Kidney epithelial cell (primary cell): ENCODE measurements at places on chromosomes 12 and 14. TPM values are rescaled to one million over a fixed set of nuclear protein-coding genes. Genes with fewer than 3 reads are reported as not detected.

GRCh38 chr12:28882444-28882843, 266.6 kb upstream of the FAR2 start:
- DNase-seq = no peak

GRCh38 chr14:53209370-53209769, 56.2 kb upstream of the DDHD1 start:
- DNase-seq = no peak

GRCh38 chr12:82326905-82327503, 31.2 kb downstream of the CCDC59 start:
- peak; percentile 7 for DNase-seq

DNA sequence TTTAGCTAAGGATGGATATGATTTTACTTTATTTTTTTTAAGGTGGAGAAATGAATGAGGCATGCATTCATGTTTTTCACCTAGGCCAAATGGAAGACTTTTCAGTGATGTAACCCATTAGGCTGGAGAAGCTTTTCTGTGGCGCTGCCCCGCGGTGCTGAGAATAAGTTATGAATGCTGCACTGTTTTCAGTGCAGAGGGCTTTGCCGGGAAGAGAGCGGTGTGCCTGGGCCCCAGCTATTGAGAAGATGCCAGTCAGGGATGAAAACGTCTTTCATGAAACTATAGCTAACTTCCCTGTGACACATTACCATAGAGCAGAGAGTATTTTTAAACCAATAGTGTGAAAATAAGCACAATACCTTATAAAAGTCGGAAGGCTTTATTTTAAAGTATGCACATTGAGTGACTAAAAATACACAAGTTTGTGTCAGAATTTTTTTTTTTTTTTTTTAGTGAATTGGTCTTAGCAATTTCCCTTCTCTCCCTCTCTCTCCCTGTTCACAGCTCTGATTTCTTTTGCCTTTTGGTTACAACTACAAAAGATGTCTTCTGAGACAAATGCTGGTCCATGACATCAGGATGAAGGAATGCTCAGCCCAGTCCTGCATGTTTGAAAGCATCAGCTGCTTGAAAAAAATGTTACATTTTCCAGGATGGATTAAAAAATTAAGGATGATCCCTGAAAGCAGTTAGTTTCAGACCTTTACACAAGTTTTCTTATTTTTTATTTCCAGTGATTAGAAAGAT, 48.3 kb downstream of the NPAS3 start:
- peak; percentile 5 for DNase-seq

- DNase-seq = no peak
Measured at GRCh38 chr14:100665511-100666032, 61.1 kb upstream of the DLK1 start.

DNA sequence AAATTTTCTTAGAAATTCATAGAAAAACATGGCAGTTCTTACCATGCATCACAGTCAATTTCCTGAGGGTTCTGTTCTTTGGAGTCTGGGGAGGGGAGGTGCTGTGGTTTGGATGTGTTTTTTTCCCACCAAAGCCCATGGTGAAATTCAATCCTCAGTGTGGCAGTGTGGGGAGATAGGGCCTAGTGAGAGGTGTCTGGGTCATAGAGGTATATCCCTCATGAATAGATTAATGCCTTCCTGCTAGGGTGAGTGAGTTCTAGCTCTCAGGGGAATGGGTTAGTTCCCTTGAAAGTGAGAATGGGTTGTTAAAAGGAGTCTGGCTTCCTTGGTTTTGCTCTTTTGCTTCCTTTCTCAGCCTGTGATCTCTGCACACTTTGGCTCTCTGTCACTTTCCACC, 277.8 kb downstream of the APAF1 start:
- no peak for DNase-seq

GRCh38 chr14:55715889-55716288, 135.9 kb downstream of the KTN1 start:
- DNase-seq = no peak

- no peak for DNase-seq
Measured at GRCh38 chr12:68477261-68477772, 133.4 kb upstream of the RAP1B start.

DNA sequence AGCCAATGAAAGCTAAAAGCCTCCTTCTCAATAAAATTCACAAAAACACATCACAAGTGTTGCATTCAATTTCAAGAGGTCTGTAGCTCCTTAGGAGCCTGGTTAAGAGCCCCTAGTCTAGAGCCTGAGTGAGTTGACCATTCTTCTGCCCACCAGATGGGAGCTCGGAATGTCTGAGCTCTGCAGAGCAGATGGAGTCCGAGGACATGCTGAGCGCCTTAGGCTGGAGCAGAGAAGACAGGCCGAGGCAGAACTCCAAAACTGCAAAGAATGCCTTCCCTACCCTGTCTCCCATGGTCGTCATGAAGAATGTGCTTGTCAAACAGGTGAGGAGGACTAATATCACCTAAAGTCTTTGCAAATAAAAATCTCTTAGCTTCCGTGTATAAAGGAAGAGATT, 11.6 kb downstream of the CIPC start:
- DNase-seq = no peak

- no peak for DNase-seq
Measured at GRCh38 chr12:91273560-91273959, 90.9 kb upstream of the DCN start.

- DNase-seq = no peak
Measured at GRCh38 chr12:104643819-104644669, 187.3 kb downstream of the CHST11 start.

- DNase-seq = no peak
Measured at GRCh38 chr14:63046339-63047268, 1.3 kb upstream of the KCNH5 start.

DNA sequence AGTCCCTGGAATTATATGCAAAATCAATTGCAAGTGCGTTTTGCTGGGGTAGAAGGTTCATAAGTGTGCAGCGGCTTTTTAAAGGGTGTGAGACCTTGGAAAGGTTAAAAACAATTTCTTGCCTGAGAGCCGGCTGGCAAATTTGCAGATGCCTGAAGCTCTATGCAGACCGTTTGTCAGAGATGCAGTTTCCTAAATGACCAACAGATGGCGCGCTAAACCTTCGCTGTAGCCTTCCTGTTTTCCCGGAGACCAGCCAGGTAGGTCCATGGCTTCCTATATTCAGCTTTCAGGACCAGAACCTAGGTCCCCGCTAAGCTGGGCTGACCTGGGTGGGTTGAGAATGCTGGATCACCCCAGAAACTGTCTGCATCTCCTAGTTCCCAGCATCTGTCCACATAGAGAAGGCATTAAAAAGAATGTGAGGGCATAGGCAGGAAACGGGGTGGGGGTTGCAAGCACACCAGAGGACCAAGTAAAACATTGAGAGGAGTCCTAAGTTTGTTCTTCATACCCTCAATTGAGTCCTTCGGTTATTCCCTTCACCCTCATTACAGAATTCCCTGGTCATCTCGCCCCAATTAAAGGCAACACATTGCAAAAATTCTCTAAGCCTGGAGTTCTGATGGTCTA, 5.7 kb upstream of the NOS1 start:
- peak; percentile 18 for DNase-seq

- no peak for DNase-seq
Measured at GRCh38 chr14:55136241-55136640, 7.2 kb downstream of the LGALS3 start.

- DNase-seq = peak; percentile 35
Measured at GRCh38 chr12:59929110-59929509, 333.3 kb downstream of the SLC16A7 start.

The BBOF1 gene
- total RNA-seq = 6.7 and 9.2 TPM in 2 replicates

The DIO3 gene
- 0.13 and 0.27 TPM in 2 replicates for total RNA-seq

The DNAJC22 gene
- total RNA-seq = 1.2 and 1.6 TPM in 2 replicates

The OLR1 gene
- total RNA-seq = not detected in 2 replicates
